ENCODE measurements at places on chromosomes 12 and 14.

GRCh38 chr14:101318271-101318670 is 243.0 kb upstream of the DIO3 start:
- DNase-seq = no peak

DNA sequence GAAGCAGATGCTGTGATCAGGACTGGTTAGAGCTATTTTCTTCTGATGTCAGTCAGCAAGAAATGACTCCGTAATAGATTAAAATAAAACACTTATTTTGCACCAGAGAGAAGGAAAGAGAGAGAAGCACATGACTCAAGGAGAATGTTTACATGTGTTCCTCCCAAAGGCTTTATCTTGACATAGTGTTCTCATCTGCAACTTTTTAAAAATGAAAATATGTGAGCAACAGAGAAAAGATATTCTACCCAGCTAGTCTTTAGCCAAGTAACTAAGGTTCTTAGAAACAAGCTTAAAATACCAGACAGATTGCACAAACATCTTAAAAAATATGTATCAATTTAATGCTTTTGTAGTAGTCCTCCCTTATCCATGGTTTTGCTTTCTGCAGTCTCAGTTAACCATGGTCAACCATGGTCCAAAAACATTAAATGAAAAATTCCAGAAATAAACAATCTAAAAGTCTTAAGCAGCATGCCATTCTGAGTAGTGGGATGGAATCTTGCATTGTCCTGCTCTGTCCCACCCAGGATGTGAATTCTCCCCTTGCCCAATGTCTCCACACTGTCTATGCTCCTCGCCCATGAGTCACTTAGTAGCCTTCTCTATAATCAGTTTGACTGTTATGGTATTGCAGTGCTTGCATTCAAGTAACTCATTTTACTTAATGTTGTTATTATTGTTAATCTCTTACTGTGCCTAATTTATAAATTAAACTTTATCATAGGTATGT is 9.9 kb downstream of the SERPINA10 start:
- no peak for DNase-seq

GRCh38 chr14:103581954-103582703 is 19.4 kb downstream of the COA8 start:
- DNase-seq = no peak

GRCh38 chr12:80714055-80714454 is 2.7 kb upstream of the MYF5 start:
- no peak for DNase-seq

DNA sequence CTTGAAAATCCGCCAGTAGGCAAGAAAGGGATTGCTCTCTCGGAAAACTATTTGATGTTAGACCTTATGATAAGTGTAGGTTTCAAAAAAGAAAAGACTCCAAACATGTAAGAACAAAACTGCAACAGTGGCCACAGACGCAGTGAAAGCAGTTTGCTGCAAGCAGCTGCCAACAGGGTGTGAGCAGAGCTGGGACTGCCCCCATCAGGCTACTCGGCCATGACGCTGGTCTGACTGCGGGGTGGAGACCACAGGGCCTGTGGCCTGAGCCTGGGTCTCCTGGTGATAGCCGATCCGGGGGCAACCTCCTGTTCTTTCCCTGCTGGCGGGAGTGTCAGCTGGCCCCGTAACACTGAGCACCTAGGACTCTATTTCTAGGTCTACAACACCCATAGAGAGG is 63.2 kb downstream of the AMN start:
- DNase-seq = no peak

- DNase-seq = no peak
These were observed 67.6 kb upstream of the KTN1 start for GRCh38 chr14:55512421-55512820.

DNA sequence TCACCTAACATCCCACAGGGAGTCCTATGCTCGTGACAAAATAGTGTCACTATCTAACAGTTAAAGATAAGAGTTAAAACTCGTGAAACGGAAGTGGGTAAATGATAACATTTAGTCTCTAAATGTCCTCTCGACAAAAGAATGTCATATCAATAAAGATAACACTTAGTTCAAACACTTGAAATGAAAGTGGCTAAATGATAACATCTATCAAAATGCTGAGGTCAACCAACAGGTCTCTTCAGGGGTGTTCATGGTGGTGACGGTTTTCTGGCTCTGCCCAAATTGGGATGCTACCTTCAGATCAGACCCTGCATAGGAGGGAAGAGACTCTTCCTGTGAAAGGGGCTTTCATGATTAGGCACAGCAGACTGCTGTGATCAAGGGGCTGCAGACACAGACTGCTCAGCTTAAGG is 22.1 kb downstream of the IL26 start:
- DNase-seq = no peak

- no peak for DNase-seq
These were observed 186.2 kb downstream of the ZFP36L1 start for GRCh38 chr14:68606644-68607043.

DNA sequence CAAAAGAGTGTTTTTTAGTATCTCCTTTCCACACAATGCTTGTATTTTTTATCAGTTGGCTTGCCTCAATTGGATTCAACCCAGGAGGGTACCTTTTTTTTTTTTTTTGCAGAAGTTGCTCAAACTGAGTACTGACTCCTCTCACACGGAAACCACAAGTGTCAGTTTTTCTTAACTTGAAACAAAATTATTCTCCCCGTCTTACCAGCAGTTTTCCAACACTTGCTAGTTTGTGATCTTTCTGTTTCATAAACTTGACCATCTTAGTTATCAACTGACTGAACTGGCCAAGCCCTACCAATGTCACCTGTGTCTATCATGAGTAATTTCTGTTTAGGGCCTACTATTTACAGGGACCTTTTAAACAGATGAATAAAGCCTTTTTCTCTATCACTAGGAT is 34.1 kb upstream of the ITPR2 start:
- no peak for DNase-seq

GRCh38 chr14:73721101-73721821 is 7.1 kb upstream of the PNMA1 start:
- DNase-seq = peak; percentile 59

- no peak for DNase-seq
These were observed 3.6 kb downstream of the SLC2A14 start for GRCh38 chr12:7869137-7869536.

- no peak for DNase-seq
These were observed 22.6 kb upstream of the AMIGO2 start for GRCh38 chr12:47102406-47102805.

DNA sequence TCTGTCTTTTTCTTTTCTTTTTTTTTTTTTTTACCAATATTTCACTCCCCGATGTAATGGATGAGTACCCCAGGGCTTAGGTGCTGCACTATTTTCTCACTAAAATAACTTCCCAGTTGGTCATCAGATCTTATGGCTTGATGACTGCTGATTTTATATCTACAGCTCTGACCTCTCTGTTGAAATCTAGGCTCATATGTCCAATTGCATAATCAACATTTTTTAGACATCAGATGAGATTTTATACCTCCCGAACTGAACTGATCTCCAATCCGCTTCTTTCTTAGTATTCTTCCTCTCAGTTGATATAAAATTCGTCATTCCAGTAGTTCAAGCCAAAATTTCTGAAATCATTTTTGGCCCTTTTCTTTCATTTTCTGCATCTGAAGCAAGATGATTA is 1236.5 kb downstream of the SLC16A7 start:
- no peak for DNase-seq

DNA sequence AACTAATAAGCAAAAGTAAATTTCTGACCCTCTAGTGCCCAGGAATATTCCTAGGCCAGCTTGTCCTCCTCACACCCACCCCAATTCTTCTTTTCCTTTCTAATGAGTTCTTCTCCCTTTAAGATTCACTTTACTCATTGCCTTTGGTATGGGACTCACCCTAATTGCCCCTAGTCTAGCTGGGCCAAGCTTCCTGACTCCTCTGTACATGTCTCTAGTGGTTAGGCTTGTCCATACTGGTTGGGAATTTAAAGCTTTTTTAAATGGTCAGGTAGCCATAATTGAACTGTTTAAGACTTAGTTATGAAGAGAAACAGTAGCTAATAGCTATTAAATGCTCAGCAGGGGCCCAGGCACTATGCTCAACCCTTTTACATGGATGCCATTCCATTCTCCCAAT is 248.2 kb downstream of the C12orf42 start:
- DNase-seq = no peak

- no peak for DNase-seq
These were observed 2.8 kb downstream of the MGAT2 start for GRCh38 chr14:49623387-49623786.

- DNase-seq = no peak
These were observed 411.2 kb downstream of the AEBP2 start for GRCh38 chr12:19850346-19851065.

- no peak for DNase-seq
These were observed 8.4 kb downstream of the PAPLN start for GRCh38 chr14:73245480-73246325.

- no peak for DNase-seq
These were observed 18.9 kb downstream of the FAR2 start for GRCh38 chr12:29167988-29168387.

DNA sequence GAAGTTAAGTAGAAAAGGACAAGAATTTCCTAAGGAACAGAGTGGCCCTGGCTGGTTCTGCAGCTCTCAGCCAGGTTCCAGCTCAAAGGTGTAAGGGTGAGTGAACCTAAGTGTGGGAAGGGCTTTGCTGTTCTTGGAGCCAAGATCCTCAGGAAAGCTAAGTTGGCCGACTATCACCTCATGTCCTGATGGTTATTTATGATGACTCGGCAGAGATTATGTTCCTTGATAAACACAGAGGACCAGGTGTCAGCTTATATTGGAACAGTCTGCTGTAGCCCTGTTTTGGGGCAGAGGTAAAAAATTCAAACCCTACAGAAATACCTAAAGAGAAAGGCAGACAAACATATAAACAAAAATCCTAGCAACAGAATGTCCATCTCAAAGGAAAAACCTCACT is 128.5 kb downstream of the TBX3 start:
- DNase-seq = no peak

GRCh38 chr12:70609203-70609602 is 28.0 kb downstream of the PTPRB start:
- DNase-seq = no peak

GRCh38 chr14:91246051-91246852 is 1.7 kb upstream of the GPR68 start:
- DNase-seq = no peak

- DNase-seq = no peak
These were observed 1.6 kb downstream of the YARS2 start for GRCh38 chr12:32754111-32754510.

- DNase-seq = no peak
These were observed 14.5 kb downstream of the TNFAIP2 start for GRCh38 chr14:103137689-103138300.

DNA sequence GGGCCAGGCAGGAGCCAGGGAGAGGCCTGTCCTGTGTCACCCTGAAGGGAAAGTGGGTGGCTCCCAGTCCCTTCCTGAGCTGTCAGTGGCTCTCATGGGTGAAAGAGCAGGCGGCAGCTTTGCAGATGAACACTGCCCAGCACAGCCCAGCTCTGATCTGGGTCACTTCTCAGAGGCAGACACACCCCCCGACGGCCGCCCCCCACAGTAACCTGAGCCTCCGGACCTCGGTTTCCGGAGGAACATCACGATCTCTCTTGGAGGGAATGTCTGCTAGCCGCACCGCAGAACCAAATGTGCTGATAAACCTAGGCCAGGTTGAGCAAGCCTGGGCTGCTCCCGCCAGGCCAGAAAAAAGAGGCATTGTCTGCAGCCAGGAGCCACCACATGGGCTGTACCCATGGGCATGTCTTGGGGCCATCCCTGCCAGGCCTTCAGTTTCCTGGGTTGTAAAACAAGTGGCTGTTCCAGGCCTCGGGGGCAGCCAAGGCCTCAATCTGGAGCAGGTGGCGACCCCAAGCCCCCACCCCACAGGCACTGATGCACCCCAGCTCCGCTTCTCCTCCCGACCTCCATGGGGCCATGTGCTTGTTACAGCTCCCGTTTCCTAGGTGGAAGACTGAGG is 57.6 kb downstream of the NCOR2 start:
- no peak for DNase-seq

DNA sequence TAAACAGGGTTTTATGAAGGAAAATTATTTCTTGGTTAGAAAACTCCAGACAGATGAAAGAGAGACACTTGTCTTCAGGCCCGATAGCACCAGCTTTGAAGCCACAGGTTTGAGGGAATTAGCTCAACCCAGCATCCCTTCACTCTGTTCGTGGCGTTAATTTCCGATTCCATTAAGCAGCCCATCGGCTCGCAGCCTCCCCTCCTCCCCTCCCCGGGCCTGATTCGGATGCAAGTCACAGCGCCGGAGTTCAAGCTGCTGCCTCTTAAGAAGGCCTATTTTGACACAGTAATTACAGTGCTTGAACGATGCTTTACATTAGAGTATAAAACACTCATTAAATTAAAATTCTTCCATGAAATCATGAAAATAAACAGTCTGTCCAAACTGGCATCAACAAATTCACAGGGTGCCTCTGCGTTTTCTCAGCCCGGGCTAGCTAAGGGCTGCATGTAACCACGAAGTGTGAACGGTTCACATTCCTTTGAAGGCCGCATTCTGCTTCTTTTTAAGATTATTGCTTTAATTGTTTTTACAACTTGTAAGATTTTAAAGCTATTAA is 145.8 kb downstream of the DICER1 start:
- DNase-seq = peak; percentile 49

GRCh38 chr14:76872796-76873432 is 46.7 kb downstream of the LRRC74A start:
- no peak for DNase-seq

DNA sequence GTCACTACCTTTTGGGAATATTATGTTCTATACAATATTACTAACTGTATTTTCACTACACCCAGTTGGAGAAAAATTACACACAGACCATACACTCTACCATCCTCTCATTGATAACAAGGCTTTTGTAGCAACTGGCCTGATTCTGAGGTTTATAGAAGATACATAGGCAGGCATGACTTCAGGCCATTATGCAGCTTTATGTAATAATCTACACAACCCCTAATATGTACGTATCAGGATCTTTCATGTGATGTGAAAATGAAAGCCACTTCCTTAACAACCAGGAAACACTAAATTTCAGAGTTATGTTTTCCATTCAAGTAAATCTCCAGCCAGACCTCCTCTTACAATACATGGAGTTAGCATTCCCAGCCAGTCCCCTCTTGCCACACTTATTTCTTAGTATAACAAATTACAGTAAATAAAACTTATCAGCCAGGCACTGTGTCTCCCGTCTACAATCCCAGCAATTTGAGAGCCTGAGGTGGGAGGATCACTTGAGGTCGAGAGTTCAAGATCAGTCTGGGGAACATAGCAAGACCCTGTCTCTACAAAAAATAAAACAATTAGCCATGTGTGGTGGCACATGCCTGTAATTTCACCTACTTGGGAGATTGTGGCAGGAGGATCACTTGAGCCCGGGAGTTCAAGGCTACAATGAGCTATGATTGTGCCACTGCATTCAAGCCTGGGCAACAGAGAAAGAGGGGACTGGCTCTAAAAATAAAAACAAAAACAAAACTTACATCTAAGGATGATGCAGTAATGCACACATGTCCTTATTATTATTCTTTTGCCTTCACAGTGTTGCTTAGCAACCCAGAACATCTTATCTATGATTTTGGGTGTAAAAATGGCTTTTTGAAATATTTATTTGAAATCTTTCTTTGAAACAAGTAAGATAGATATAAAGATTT is 10.4 kb upstream of the OSBPL8 start:
- no peak for DNase-seq

GRCh38 chr12:73421832-73422231 is 1115.8 kb upstream of the ATXN7L3B start:
- no peak for DNase-seq

GRCh38 chr14:21241218-21241819 is 27.9 kb downstream of the HNRNPC start:
- no peak for DNase-seq

All from mesenteric fat pad (tissue), 1 donor.